Kidney capillary endothelial cell (primary cell): ENCODE measurements at places on chromosomes 1 and 21.

GRCh38 chr21:32044205-32045180 lies 171.7 kb downstream of the HUNK start:
- no peak for DNase-seq

GRCh38 chr1:96598416-96599168 lies 123.0 kb upstream of the PTBP2 start:
- no peak for DNase-seq

DNA sequence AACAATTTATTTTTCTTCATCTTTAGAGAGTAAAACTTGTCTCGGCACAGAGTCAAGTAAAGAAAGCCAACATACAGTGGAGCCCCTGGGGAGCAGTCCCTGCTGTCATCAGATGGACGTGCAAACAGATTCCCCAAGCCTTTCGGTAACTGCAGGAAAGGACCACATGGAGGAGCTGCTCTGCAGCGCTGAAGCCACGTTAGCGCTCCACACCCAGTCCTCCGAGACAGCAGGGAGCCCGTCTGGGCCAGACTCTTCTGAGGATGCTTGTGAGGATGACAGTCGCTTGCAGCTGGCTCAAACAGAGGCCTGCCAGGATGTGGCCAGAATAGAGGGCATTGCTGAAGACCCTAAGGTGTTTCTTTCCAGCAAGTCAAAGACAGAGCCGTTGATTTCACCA lies 77.1 kb upstream of the SCCPDH start:
- peak; percentile 20 for DNase-seq

GRCh38 chr1:27163093-27163492 lies 8.2 kb upstream of the SLC9A1 start:
- DNase-seq = no peak

DNA sequence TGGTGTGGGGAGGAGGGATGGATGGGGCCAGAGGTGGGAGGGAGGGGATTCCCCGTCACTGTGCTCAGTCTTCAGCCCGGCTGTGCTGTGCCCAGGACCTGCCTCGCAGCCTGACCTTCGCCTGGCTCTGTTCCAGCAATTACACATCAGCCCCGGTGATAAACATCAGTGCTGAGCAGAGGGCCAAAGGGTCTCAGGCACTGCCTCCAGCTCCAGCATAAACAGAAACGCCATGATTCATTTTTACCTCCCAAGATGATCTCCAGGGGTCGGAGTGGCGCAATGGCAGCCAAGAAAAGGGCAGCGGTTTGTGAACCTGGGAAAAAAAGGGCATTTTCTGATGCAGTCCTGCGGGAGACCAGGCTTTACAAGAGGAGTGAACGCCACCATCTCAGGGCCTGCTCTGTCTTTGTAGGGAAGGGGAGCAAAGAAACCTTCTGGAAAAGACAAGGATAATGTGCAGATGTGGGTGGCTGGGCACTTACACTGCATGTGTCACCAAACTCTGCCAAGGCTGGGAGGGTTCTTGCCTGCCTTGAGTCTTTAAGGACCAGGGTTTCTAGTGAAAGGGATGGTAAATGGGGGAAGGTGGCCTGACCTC lies 28.1 kb downstream of the SHISA4 start:
- DNase-seq = peak; percentile 60

DNA sequence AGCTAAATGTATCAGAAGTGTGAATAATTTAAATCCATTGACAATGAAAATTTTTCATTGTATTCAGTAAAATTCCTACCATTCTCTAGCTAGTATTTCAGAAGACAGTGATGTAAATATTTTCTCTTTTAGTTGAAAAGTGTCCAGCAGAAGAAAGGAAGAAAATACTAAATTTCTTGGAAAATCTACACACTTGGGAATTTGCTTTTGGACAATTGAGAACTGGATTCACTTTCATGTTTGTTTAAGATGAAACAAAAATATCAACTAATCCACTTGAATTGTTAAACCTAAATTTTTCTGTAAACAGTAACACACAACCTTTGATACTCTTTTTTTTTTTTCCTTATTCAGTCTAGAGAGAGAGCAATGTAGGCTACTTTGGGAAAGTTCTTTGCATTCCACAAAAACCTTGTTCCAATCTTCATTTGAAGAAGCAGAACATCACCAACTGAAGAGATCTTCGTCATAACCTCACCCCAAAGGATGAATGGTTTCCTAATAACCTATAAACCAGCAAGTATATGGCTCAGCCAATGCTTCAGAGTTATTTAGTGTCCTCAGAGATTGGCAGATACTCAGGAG lies 155.1 kb upstream of the GORAB start:
- DNase-seq = no peak

DNA sequence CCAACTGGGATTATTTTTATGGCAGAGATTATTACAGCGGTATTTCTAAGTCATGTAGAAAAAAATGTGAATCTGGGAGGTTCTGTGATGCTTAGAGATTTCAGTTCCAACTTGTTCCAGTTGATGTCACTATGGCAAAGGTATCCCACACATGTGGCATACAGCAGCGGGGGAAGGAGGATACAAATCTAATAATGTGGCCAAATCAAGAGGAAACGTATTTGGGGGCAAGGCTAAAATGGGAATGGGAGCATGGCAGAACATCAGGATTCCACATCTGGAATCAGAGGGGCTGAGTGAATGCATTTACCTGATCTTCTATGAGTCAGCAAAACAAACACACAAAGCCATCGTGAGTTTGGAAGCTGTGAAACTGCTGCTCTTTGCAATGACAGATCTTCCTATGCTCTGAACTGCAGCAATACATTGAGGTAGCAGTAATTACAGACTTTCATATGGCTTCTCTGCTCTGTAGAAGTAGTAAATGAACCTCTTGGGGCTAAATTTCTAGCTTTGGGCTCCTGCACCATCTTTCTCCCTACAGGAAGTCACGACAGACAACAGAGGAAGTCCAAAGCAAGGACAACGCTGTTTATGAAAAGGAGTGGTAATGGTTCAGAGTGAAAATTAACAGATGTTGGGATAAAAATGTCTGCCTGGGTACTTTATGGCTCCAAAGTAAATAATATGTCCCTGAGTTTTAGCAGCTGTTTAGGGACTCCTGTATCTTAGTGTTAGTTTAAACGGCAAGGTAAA lies 55.5 kb downstream of the GABPA start:
- DNase-seq = peak; percentile 63

GRCh38 chr1:192005976-192006375 lies 152.3 kb upstream of the RGS18 start:
- DNase-seq = no peak

DNA sequence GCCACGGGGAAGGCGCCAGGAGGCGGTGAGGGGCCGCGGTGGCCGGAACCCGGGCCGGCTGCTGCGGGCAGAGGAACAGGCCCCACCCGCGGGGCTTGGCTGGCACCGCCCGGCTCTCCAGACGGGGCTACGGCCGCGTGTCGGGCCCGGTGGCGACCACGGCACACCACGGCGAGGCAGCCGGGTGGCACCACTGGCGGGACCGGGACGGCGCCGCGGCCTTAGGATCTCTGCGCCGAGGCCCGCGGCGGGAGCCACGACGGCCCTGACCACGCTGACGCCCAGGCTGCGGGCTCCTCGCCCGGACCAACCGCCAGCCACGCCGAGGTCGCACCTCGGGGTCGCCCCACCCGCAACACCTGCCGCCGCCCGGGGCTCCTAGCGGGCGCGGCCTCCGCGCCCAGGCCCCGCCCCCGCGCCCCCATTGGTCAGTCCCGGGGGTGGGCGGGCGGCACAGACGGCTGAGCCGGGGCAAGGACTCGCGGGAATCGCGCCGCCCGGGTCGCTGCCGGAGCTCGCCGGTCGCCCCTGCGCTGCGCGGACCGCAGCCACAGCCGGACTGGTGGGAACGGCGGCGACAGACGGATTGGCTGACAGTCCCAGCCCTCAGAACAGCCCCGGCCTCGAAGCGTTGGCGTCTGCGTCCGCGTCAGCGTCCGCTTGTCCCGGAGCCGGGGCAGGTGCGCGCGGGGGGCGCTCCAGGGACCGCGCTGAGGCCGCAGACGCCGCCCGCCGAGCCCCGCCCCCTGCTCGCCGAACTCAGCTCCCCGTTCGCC lies at the start of gene BMP8A:
Gene BMP8A (plus strand): TSS at position 491 of the 776 bp plus-strand sequence. CDS start 356 bp downstream, outside the sequence.
- peak; percentile 30 for DNase-seq

DNA sequence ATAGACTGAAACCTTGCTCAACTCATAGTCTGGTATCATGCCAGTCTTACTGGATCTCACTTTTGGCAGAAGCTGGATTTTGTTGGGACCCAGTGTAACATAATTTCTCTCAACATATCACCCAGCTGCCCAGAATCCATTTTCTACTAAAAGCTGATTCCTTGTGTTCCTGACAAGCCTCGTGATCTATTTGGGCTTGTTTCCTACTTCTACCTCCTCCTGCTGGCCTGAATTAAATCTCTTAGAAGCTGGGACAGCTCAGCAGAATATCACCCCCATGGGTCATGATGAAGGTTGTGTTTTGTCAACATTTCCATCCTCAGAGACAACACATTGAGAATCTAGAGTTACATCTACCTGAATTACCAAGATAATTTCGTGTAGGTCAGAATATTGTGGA lies 7.7 kb downstream of the GOLT1A start:
- no peak for DNase-seq

GRCh38 chr1:1033009-1033587 lies 13.2 kb downstream of the AGRN start:
- peak; percentile 59 for DNase-seq

- DNase-seq = no peak
Observed at GRCh38 chr1:59285691-59286090, 11.2 kb upstream of the FGGY start.

GRCh38 chr21:37868446-37869295 lies 47.6 kb downstream of the KCNJ6 start:
- no peak for DNase-seq

DNA sequence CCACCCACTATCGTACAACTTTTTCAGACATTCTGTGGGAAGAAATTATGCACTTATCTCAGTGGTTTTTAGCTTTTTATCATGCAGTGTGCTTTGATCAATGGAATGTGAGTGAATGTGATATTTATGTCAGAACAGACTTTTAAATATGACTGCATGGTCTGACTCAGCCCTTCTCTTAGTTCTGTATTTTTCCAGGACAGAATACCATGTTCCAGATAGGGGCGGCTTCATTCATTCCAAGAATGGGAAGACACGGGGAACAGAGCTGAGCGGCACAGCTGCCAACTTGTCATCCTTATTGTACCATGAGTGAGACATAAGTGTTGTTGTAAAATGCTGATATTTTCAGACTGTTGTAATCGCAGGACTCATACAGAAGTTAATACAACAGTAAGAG lies 214.6 kb upstream of the NCAM2 start:
- no peak for DNase-seq

DNA sequence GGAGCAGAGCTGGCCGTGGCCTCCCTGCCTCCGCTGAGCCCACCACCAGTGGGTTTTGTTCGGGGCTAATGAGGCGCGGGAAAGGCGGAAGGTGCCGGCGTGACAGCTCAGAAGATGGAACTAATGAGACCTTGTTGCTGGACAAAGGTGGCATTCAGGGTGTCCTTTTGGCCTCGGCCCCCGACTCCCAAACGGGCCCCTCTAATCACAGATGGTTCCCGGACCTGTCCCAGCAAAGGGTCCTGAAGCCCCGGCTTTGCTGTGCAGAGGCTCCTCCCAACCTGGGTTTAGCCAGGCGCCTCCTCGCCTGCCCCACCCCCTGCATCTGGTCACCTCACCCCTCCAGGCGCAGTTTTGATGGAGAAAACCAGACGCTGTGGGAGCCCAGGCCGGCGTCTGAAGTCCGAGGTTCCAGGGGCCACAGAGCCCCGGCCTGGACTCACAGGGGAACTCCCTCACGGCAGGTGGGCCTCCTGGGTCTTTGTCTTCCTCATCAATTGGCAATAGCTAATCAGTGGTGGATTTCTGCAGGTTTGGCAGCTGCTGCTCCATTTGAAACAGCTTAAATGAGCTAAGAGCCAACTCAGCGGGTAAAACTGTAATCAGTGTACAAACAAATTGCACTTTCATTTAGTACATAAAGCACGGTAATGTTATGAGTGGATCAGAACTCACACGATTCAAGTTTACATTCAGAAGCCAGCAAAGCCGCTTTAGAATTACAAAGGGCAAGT lies 44.3 kb upstream of the ADARB1 start:
- DNase-seq = no peak

DNA sequence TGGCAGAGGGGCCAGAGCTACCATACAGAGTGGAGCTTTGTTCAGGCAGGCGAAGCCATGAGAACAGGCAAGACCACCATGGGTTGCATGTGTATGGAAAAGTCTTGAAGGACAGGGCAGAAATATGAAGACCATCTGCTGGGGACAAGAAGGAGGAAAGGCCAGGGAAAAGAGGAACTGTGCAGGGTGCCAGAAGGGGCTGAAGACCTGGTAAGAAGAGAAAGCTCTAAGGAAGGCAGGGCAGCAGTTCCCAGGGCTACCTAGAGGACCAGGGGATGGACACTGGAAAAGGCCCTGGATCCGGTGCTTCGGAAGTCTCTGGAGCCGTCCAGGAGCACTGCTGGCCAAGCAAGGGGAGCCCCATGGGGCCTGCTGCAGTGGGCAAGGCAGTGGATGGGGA lies 43.4 kb downstream of the PKP1 start:
- no peak for DNase-seq

GRCh38 chr1:182338806-182339370 lies 52.7 kb downstream of the GLUL start:
- no peak for DNase-seq

- DNase-seq = no peak
Observed at GRCh38 chr1:219927298-219927955, 930 bp downstream of the SLC30A10 start.

GRCh38 chr1:219105893-219106292 lies 67.8 kb upstream of the LYPLAL1 start:
- DNase-seq = no peak

DNA sequence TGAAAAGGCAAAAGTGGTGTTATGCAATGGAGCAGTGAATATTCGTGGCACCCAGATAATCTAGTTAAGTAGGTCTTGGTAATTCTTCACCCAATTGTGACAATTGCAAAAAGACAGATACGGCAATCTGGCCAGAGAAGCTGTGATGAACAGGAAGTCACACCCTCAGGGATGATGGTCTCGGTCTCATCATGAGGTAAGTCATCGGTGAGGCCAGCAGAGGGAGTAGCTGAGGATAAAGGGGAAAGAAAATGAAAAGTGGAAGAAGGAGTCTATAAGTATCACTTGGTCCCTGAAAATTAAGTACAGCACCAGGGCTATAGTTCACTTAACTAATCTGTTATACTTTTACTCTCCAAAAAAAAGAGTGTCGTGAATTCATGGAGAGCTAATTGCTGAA lies 258.8 kb upstream of the NCAM2 start:
- DNase-seq = no peak

GRCh38 chr1:224675590-224675989 lies 59.5 kb downstream of the CNIH3 start:
- DNase-seq = no peak

GRCh38 chr1:102796429-102796828 lies 311.9 kb downstream of the COL11A1 start:
- DNase-seq = no peak

GRCh38 chr1:145751491-145752037 lies 32.3 kb downstream of the CD160 start:
- peak; percentile 36 for DNase-seq

- no peak for DNase-seq
Observed at GRCh38 chr1:62476525-62477219, 39.8 kb downstream of the USP1 start.

DNA sequence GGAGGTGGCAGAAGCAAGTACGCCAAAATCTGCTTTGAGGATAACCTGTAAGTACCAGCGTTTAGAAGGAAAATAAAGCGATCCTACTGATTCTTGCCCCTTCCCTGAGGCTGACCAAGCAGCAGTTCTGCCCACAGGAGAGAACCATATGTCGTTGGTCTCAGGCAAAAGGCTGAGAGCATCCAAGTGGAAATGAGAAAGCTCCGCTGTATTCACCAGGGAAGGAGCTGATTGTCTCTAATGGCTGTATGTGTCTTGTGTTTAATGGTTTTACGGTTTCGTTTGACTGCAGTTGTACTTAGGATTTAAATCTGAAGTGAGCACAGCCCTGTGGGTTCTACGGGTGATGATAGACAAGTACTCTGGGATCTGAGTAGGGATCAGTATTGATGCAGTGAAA lies 21.9 kb downstream of the FAM3B start:
- no peak for DNase-seq
